Left lobe of liver (tissue), 2 donors: ENCODE measurements at places on chromosomes 16 and 17. TPM values are rescaled to one million over a fixed set of nuclear protein-coding genes. Genes with fewer than 3 reads are reported as not detected.

- DNase-seq: no peak
These were observed 23.1 kb downstream of the B9D1 start for GRCh38 chr17:19339341-19339815.

DNA sequence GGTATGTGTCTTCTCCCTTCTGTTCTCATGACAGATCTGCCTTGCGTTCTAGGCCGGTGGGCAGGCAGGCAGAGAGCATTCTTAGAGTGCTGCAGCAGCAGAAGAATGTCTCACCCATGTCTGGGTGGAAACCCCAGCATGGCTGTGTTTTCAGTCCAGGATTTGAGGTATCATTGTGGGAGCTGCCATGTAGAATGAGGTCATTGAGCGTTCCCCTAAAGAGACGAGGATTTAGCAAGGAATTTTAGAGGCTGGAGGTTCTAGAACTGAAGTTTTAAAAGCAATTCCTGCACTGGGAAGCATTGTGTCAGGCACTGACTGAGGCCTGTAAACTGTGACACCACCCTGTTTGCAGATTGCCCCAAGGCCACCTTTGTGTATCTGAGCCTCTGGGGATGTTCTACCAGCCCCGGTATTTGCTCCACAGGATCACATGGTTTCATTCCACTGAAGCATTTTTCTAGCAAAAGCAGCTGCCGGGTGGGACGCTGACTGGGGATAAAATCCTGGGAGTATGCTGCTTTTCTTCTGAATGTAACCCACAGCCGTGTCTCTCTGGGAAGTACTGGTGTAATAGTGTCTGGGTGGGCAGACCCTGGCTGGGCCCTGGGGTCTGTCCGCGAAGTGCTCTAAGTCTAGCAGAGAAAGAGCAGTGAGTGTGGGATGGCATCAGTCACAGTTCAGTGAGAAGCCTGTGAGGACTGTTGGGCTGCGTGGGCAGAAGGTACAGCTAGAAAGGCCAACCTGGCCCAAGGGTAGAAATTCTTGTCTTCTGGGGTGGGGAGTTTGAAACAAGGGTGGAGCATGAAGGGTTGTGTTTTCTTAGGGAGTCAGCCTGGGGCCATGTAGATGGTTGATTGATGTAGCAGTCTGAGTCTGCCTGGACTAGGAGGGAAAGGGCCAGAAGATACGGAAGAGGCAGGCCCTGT lies 30.2 kb downstream of the PLCD3 start:
- no peak for DNase-seq

DNA sequence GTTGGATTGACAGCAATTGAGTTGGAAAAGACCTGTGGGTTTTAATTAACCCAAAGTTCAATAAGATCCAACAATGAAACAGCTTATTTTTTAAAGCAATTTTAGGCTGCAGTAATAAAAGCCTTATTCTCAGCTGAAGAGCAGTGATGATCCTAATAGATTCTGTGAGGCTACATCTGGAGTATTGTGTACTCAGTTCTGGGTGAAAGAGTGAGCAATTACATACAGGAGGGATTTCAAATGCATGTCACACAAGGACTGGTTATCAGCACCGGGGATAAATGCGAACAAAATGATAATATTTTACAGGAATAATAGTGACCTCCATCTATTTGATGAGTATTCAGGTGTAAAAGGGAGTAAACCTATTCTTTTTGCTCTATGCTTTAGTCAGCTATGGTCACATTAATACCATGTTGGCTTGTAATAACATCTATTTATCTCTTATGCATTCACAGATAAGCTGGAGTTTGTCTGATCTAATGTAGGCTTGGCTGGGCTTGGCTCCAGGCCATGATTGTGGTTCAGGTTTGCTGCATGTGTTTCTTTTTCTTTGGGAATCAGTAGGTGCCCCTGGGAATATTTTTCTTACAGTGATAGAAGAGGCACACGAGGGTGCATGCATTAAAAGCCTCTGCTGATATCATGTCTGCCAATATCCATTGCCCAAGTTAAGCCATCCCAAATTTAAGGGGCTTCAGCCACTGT lies 22.2 kb upstream of the TOX3 start:
- DNase-seq: no peak

- no peak for DNase-seq
These were observed 57.6 kb upstream of the SOX9 start for GRCh38 chr17:72063262-72063661.

GRCh38 chr17:60065867-60066266 lies 12.9 kb downstream of the HEATR6 start:
- DNase-seq: no peak

DNA sequence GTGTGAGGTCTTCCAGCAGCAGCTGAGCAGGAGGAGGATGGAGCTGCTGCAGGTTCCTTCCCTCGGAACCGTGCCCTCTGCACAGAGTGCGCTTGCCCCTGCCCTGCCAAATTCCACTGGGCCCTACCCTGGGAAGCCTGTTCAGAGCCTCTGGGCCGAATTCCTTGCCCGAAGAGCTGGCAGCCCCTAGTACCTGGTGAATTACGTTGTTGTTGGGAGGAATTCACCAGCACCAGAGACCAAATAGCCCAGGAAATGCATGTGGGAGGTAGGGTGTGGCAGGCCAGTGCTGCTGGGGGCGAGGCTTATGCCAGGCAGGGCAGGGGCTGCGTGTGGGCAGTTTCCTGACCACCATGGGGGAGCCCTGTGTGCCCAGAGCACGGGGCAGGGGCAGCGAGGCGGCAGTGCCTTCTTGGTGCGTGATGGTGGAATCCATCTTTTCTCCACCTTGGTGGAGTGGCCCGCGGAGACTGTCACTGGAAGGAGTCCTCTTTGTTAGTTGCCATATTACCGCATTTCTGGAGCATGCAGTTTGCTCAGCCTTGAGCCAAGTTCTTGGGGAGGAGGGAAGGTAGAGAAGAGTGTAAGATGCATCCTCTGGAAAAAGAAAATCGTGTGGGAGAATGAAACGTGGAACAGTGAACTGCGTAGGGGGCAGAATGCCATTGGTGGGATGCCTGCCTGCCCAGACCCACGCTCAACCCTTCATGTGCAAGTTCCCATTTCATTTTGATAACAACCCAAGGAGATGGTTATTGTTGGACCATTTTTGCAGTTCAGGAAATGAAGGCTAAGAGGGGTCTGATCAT lies 2.3 kb downstream of the MRC2 start:
- no peak for DNase-seq

- no peak for DNase-seq
These were observed 8.7 kb upstream of the CETP start for GRCh38 chr16:56953006-56953405.

DNA sequence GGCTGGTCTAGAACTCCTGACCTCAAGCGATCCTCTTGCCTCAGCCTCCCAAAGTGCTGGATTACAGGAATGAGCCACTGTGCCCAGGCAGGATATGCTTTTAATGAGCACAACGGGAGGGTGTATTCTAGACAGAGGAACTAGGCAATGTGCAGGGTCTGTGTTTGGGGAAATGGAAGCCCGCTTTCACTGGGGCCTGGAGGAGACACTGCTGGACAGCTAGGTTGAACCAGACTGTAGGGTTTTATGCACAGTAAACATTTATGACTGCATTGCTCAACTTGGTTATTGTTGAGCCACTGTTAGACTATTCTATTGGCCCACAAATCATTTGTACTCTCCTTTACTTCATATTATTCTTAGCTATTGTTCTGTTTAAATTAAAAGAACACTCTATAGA lies 10.2 kb upstream of the SIAH1 start:
- DNase-seq: no peak

- DNase-seq: no peak
These were observed 20.2 kb downstream of the FBXO39 start for GRCh38 chr17:6796017-6796886.

- DNase-seq: no peak
These were observed 190.3 kb downstream of the RBFOX3 start for GRCh38 chr17:79420318-79421243.

DNA sequence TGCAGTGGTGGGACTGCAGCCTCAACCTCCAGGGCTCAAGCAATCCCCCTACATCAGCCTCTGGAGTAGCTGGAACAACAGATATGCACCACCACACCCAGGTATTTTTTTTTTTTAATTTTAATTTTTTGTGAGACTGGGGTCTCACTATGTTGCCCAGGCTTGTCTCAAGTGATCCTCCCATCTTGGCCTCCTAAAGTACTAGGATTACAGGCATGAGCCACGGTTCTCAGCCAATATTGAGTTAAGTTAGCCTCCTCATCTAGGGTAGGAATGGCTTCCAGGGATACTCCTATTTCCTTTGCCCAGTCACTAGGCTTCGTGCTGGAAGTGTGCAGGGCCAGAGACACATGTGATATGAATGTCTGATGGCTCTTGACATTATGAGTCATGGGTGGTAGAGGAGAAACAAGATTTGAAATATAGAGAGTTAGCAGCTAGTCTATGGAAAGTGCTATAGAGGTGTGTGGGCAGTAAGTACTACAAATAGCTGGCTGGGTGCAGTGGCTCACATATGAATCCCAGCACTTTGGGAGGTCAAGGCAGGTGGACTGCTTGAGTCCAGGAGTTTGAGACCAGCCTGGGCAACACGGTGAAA lies 8.0 kb upstream of the HES7 start:
- no peak for DNase-seq

GRCh38 chr17:36127911-36128310 lies 24.3 kb downstream of the CCL4 start:
- no peak for DNase-seq

Gene TVP23C
- 4.1 TPM for total RNA-seq

Gene ZNF469
- 0.38 TPM for total RNA-seq

Gene MMP25
- total RNA-seq: 0.96 TPM
